ENCODE measurements at places on chromosomes 12 and 14. TPM values are rescaled to one million over a fixed set of nuclear protein-coding genes. Genes with fewer than 3 reads are reported as not detected.

DNA sequence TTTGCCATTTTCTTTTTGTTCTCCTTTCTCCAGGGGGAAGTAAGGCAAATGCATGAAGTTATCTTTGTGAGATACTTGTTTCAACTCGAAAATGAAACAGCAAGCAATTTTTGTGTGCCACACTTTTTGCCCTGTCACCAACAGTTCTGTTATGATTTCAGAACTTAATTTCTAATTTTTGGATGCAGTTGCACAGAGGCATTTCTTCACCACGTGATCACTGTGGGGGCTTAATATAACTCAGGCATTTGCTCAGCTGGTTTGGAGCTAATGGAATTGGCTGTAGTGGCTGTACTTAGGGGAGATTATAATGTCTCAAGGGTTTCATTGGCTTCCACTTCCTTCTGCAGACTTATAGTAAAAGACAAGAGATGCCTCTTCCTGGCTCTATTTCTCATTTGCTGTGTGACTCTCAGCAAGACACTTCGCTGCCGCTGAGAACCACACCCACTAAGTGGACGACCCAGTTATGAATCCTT is 452.4 kb downstream of the RAD51B start:
- DNase-seq = no peak

Gene FIGNL2
- total RNA-seq = 0.15 TPM

DNA sequence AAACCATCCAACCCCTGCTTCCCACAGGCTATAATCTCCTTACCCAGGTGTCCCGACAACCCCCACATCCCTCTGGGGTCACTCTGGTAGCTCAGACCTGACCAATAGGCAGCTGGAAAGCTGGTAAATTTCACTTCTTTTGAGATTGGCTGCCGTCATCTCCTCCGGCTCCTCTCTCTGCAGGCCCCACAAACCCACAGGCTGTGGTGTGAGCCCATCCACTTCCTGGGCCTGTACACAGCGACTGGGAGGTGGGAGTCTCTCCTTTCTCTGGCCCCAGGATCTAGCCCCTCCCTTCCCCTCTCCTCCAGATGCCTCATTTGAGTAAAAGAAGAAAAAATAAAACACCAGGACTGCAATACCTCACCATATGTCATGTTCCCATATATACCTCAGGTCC is 709 bp downstream of the INHBC start:
- DNase-seq = no peak

DNA sequence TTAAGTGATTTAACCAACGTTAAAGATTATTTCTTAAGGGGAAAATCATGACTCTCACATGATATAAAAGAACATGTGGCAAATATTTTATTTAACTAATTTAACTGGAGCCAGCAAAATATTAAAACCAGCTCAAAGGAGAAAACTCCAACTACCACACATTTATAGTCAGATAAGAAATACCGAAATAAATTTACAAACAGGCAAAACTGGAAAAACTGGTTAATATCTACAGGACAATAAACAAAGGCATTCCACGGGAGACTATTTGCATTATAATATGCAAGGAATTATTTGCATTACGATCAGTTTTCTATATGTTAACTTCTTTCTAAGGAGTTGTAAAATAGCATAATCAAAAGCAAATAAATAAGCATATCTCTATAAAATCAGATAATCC is 13.8 kb upstream of the BCL2L14 start:
- DNase-seq = no peak

- DNase-seq = no peak
These were observed 13.3 kb downstream of the TSPAN9 start for GRCh38 chr12:3090240-3091037.
